ENCODE measurements at places on chromosomes 1 and 21. TPM values are rescaled to one million over a fixed set of nuclear protein-coding genes. Genes with fewer than 3 reads are reported as not detected.

Gene PRDM2
- polyA plus RNA-seq, result 7.8 TPM

Gene EFNA1
- 19.1 TPM for polyA plus RNA-seq

Gene RIMS3
- polyA plus RNA-seq, result 1.5 TPM

Gene SLFNL1
- 0.03 TPM for polyA plus RNA-seq

- DNase-seq, result no peak
Measured at GRCh38 chr1:6001992-6002576, 9.9 kb upstream of the NPHP4 start.

DNA sequence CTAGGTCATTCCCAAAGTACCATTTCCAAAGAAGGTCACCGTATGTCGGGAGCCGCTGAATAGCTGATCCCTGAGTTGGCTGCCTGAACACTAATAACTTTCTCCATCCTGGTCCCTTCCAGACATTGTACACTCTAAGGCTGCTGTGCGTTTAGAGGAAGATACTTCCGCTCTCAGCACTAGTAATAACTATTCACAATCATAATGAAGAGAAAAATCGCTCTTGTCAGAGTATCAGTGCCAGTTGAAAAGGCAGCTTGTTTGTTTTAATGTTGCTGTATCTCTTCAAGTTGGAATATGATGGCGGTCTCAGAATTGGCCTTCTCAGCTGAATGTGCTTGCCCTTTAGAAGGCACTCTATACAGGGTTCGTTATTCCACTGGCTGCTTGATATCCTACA is 43.5 kb downstream of the TGFB2 start:
- DNase-seq, result no peak
